ENCODE measurements at places on chromosomes 5 and 9.

GRCh38 chr9:36815566-36816348, 218.3 kb downstream of the PAX5 start:
- DNase-seq = no peak

- no peak for DNase-seq
Measured at GRCh38 chr9:74935008-74935407, 17.7 kb downstream of the C9orf40 start.

DNA sequence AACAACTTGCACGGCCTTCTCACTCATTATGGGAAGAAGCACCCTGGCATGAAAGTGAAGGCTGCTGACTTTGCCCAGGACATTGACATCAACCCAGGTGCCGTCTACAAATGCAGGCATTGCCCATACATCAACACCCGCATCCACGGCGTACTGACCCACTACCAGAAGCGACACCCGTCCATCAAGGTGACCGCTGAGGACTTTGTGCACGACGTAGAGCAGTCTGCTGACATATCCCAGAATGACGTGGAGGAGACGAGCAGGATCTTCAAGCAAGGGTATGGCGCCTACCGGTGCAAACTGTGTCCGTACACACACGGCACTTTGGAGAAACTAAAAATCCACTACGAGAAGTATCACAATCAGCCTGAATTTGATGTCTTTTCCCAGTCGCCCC, 65.4 kb downstream of the ZNF462 start:
- no peak for DNase-seq

DNA sequence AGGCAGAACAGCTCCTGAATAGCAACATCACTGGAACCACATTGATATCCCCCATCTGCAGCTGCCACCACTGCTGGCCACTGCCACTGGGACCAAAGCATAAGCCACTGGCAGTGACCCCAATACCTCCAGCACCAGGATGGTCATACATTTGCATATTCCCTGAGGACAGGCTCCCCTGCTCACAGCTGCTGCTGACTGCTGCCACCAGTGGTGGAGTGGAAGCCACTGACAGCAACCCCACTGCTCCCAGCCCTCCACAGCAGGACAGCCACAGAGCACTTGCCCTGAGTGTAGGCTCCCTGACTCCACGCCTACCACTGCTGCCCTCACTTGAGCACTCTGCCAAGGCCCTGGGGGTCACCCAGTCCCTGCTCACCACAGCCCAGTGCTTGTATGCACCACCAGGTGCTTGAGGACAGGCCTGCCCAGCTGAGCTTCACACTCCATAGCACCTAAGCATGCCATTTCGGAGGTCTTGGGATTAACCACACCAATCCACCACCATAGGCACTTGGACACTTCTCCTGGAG, 327.4 kb upstream of the RPS23 start:
- DNase-seq = no peak

DNA sequence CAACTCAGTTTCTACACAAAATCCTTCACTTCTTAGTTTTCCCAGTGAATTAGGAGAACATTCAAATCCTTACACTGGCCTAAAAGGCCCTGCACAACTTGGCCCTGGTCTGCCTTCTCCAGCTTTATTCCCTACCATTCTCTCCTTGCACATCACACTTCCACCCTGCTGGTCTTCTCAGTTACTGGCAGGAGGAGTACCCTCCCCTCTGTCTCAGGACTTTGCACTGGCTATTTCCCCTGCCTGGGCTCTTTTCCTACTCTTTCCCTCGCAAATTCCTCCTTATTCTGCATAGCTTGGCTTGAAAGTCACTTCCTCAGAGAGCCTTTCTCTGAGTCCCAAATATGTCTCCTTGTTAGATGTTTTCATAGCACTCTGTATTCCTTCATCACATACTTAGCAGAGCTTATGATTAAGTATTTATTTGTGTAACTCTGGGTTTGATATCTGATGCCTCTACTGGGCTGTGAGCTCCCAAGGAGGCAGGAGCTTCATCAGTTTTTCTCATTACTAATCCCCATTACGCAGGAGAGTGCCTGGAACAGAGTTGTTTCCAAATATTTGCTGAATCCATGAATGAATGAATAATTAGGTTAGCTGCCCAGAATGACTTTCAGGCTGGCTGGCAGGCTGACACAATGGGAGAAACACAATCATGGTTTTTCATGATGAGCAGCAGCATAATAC, 159.8 kb upstream of the KLF9 start:
- no peak for DNase-seq

Measured in activated CD8-positive, alpha-beta memory T cell treated with anti-CD3 and anti-CD28 coated beads, Interleukin-2, amount 50 U/mL, for 48 hours (primary cell).